ENCODE measurements at places on chromosomes 12 and 14.
A peak's percentile ranks its signal among the peaks of the same experiment; 100 is the strongest.

- no peak for DNase-seq
Measured at GRCh38 chr12:111413442-111414086, 7.8 kb downstream of the SH2B3 start.

GRCh38 chr12:3205742-3206519 lies 128.8 kb downstream of the TSPAN9 start:
- DNase-seq: no peak

DNA sequence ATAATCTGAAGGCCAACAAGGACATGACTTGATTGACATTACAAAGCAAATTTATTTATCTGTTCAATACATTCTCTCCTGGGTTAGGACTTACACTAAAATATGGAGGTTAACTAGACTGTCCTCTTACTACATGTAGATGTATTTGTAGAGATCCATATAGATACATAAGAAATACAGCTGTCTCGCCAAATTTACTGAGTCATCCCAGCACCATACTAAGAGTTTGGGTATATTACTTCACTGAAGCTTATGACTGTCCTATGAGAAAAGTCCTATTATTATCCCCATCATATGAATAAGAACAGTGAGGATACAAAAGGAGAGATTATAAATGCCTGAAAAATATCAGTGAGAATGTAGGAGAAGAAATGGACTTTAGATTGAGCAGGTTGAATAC lies 44.8 kb upstream of the ACSM4 start:
- DNase-seq: no peak

- DNase-seq: no peak
Measured at GRCh38 chr12:131947482-131948027, 2.2 kb upstream of the EP400 start.

GRCh38 chr14:99968941-99969340 lies 96.3 kb upstream of the EVL start:
- no peak for DNase-seq

DNA sequence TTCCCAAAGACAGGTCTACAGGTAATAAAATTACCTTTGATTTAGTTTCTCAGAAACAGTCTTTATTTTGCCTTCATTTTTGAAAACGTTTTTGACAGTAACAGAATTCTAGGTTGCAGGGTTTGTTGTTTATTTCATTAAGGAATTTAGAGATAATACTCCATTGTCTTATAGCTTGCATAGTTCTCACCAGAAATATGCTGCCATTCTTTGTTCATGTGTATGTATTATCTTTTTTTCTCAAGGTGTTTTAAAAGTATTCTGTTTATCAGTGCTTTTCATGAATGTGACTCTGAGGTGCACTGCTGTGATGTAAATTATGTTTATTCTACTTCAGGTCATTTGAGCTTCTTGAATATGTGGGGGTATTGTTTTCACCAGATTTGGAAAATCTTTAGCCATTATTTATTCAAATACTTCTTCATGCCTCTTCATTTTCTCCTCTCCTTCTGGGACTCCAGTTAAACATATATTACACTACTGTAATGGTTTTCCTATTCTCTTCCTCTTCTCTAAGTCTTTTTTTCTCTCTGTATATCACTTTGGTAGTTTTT lies 32.7 kb downstream of the ZNF605 start:
- DNase-seq: no peak

DNA sequence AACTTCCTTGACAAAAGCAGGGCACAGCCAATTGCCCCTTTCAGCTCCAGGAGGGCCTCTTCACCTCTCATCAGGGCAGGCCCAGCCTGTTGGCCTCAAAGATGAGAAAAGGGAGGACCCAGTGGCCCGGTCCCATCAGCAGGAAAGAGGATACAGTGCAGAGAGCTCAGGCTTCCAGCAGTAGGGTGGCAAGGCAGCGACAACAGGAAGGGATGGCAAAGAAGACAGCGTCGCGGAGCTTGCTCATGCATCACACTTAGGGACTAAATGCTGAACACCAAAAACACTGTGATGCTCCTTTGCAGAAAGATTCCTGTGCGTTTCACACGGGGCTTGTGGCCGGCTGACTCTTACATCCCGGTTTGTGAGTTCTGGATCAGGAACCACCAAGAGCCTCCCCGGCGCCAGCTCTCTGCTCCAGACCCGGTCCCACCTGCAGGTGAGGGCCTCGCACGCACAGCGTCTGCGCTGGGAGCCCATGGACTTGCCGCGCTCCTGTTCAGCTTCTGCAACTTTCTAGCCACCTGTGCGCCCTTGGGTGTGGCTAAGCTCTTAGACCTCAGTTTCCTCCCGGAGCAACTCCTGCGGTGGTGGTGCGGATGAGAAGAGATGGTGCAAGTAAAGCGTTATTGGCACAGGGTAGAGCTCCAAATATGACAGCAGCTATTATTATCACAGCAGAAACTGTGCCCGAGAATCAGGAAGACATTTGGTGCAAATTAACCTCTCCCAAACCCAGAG lies 15.3 kb upstream of the BCL7A start:
- DNase-seq: no peak

DNA sequence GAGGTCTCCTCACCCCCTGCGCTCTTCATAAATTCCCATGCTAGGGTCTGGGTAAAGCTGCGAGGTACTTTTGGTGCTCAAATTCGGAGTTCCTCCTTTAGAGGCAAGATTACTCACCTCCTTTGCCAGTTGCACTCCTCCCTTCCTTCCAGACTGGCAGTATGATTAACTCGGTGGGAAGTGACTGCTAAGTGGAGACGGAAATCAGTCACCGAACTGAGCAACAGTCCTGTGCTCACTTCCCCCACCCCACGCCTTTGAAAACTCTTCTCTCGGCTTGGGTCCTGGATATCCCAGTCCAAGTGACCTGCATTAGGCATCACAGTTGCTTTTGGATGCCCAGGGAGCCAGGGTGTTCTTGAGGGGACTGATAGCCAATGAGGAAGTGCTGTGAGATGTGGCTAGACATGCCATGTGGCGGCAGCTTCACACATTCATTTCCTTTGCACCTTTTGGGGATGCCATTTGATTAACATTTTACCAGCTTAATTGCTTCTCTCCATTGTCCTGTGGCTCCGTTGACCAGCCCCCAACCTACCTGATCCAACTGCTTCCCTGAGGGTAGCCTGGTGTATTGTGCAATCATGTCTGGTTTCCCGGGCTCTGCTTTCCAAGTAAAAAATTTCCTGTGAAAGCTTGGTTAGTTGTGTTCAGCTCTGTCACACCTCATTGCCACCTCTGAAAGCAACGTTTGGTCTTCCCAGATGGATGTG lies 840 bp downstream of the PNP start:
- DNase-seq: peak; percentile 35

GRCh38 chr12:27279826-27280225 lies 35.7 kb downstream of the STK38L start:
- no peak for DNase-seq

GRCh38 chr12:123973552-123974341 lies 732 bp downstream of the ZNF664 start:
- DNase-seq: peak; percentile 18

GRCh38 chr12:115799610-115800009 lies 477.9 kb downstream of the MED13L start:
- no peak for DNase-seq

DNA sequence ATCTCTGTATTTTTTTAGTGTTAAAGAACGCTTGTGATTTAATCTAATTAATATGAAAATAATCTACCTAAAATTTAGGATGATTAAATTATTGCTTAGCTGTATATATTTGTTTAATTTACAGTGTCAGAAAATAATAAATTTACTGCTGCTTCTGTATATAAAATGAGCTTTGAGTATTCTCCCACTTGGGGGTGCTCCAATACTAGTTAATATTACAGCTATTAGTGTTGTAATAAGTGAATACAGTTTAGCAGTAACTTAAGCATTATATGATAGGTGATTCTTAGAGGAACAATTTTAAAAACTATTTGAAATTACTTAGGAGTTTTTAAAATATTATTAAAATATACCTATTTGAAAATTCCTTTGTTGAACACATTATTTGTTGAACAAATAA lies 62.2 kb downstream of the PAPOLA start:
- DNase-seq: no peak

DNA sequence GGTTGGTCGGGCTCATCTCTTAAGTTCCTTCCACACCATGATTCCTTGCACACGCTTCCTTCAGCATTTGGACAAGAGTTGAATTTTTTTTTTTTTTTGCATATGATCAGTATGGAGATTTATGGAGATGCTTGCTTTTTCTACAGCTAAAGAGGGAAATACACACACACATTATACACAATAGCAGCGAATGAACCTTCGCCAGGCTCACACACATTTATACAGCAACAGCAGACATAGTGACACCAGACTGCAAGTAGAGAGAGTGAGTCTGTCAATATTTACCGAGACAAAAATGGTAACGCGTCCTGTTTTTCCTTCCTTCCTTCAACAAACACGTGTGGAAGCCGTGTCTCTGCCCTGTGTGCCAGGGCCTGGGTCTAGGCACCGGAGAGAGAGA lies 897.9 kb downstream of the BCL11B start:
- DNase-seq: no peak

DNA sequence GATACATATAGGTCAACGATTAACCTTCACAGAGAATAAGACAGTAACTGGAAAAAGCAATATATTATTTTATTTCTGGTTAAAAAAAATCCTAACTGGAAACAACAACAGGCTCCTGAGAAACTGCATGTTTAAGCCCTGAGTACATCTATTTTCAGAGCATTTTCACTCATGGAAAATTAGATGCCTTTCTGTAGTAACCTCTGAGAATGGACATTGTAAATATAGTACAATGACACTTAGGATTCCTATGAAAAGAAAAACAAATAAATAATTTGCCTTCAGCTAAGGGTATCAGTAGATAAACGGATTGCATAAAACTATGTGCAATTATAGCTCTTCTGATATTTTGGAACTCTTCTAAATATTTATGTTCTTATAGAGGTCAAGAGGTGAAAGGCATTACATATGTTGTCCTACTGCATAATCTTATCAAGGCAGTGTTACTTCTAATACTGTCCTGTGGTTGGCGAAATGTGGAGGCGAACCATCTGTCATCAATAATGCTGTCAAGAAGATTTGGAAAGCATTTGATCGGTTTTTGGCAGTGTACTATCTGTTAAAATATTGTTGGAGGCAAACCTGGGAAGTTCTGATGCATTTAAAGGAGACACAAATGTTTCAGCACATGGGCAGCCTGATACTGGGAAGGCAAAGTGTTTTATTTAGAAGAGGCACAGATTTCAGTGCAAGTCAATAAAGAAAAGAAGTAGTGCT lies 381.8 kb downstream of the BTG1 start:
- no peak for DNase-seq

- DNase-seq: no peak
Measured at GRCh38 chr14:100755649-100756048, 29.0 kb downstream of the DLK1 start.

Measured in activated gamma-delta T cell treated with Interleukin-2 at 50 U/mL for 16 hours (primary cell).